ENCODE measurements at places on chromosomes 3 and 15.

DNA sequence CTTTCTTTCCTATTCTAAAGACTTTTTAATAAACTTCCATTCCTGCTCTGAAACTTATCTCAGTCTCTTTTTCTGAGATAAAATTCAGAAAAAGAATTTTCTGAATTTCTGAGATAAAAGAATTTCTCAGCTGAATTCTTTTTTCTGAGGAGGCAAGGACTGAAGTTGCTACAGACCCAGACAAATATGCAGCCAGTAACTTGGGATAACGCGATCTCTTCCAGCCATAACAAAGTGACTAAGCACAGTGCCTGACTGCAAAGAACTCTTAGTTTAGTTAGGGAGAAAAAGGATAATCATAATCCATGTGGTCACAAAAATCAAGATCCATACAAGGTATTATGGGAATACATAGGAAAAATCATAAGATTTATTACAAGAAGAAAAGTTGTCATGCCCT lies 222.0 kb upstream of the GAP43 start:
- DNase-seq: no peak

DNA sequence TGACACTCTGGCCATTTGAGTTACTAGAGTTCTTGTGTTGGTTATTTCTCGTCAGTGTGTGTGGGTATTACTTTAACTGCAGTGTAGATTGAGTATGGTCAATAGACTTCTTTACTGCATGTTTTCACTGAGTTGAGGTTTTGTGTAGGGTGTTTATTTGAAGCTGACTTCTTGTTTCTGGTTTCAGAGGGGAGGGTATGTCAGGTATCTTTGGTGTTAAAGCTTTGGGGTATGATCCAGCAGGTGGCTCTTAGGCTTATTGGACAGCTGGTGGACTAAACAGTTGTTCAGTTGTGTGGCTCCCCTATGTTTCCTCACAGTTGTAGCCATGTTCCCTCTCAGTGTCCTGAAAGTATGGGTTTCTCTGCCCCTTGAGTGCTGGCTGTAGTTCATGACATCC lies 72.0 kb downstream of the AKAP13 start:
- no peak for DNase-seq

DNA sequence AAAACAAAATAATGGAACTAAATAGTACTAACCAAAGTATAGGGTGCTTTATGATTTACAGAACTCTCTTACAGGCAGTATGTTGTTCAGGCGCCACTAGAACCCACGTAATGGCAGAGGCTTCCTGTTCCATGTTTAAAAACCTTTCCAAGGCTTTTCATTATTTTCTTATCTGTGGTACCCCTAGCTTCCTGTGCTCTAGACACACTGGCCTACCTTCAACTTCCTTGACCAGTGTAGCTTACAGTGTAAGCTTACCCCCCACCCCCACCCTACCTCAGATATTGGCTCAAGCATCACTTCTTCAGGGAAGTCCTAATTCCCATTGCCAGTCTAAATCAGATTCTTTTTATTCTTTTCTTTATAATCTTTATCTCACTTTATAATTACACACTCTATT lies 2.9 kb downstream of the NR2C2 start:
- DNase-seq: no peak

GRCh38 chr15:25095179-25095578 lies 140.4 kb downstream of the SNRPN start:
- no peak for DNase-seq

GRCh38 chr15:93312891-93313486 lies 224.0 kb upstream of the RGMA start:
- DNase-seq: no peak

- DNase-seq: no peak
These were observed 164.0 kb upstream of the CFAP20DC start for GRCh38 chr3:59213860-59214259.

DNA sequence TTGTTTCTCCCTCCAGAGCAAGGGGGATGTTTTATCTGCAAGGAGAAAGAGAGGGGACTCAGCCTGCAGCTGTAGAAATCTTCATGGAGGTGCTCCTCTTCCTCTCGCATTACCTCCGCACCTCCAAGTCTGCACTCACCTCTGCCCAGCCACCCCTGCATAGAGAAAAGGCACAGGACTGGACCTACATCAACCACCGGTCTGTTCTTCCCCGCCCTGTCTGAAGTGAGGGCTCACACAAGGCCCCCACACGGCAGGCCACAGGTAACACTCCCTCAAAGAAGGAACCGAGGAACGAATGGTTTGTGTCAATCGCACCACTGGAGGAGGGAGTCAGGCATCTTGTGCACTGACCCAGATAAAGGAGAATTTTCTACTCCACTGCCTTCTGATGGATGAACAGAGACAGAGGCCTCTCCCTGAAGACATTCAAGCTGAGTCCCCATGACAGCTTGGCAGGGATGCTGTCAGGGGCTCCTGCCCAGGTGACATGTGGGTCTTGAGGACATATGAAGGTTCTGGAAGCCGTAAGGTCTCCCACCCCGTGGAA lies 260.3 kb downstream of the XXYLT1 start:
- DNase-seq: no peak

- no peak for DNase-seq
These were observed 648.9 kb upstream of the ALCAM start for GRCh38 chr3:104717828-104718196.

DNA sequence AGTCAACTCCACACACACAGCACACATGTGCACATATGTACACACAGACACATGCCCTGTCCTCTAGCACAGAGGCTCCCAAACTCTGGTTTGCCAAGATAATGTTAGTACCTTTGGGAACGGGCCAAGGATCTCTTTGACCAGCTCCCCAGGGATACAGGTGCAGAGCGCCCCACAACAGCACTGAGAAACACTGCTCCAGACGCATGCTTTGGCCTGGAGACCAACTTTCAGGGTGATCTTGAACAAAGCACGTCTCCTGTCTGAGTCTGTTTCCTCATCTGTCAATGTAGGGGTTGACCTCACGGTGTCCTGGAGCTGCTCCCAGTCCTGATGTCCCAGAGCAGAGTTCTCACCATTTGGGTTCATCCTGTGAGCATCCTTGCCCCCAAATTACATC lies 15.9 kb upstream of the SKOR1 start:
- no peak for DNase-seq

DNA sequence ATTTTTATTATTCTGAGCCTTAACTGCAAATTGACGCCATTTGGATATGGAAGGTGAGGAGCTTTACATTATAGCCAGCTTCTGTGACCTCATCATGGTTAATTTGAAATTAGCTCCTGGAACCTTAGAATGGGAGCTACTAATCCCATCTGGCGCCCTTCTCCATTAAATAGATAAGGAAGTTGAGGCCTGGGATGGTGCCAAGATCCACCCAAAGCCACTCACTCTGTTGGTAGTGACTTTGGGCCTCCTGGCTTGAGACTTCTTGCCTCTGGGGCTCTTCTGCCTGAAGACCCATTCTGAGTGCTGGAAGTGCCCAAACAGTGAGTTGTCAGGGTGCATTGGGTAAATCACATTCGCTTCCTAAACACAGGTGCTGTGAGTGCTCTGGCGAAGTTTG lies 12.0 kb upstream of the HMCES start:
- no peak for DNase-seq

GRCh38 chr3:102398666-102399065 lies 36.1 kb upstream of the ZPLD1 start:
- no peak for DNase-seq

DNA sequence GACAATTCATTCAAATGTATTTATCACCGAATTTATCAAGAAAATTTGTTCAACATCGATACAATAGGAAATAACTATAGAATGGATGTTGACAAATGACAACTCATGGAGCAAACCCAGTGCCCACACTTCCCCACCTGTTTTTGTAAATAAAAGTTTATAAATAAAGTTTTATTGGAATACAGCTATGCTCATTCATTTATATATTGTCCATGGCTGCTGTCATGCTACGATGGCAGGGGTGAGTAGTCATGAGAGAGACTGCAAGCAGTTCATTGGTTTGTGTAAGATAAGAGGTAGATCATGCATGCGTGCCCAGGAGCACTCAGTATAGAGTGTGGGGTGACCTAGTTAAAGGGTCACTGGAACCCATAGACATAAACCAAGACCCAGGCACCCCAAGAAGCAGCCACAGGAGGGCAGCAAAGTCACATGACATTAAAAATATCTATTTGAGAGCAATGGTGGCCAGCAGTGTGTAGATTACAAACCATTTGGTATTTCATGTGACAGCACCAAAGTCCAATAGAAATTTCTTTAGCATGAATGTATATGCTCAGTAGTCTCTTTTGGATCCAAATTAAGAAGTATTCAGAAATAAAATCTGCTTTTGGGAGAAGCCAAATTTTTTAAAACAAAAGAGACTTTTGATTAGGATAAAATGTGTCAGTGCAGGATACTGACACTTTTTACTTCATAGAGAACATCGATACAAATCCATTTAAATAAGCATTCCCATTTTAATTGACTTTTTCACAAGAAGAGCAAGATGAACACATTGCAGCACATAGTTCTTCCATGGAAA lies 794.8 kb downstream of the MCTP2 start:
- DNase-seq: no peak

GRCh38 chr15:67551207-67551743 lies 8.8 kb downstream of the MAP2K5 start:
- no peak for DNase-seq

DNA sequence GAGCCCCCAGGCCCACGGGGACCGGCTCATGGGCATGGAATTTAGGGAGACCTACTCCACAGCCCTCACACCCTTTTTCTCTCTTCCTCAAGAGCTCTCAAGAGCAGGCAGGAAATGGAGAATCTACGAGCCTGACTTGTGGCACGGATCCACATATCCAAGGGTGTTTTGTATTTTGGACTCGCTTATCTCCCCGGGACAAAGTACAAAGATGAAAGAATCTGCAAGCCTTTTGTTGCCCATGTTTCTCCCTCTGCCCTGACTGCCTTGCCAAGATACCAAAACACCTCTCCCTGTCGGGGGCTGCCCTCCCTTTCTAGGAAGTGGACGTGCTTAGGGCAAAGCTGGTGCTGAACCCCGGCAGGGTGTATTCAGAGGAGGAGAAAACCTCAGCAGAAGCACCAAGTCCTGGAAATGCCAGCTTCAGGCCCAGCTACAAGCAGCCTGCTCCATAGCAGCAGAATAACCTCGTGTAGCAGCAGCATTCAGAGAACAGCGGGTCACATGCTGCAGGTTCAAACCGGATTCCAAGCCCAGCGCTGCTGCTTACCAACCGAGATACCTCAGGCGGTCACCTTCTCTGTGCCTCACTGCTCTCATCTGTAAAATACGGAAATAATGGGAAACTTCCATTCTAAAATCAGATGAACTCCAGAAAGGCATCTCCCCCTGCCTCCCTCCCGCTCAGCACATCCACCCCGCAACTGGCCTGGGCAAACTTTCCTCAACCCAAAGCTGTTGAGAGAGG lies 35.2 kb downstream of the DNASE1L3 start:
- DNase-seq: no peak

- no peak for DNase-seq
These were observed 271.6 kb downstream of the CHL1 start for GRCh38 chr3:468172-468571.

GRCh38 chr15:74869372-74869725 lies 3.8 kb downstream of the SCAMP2 start:
- no peak for DNase-seq

- DNase-seq: no peak
These were observed 22.1 kb downstream of the ARHGAP31 start for GRCh38 chr3:119316313-119316670.

- DNase-seq: no peak
These were observed 18.7 kb downstream of the ATP13A3 start for GRCh38 chr3:194468086-194468485.

GRCh38 chr3:172627057-172627809 lies 83.6 kb downstream of the NCEH1 start:
- DNase-seq: no peak

GRCh38 chr3:30181581-30181980 lies 424.8 kb upstream of the TGFBR2 start:
- no peak for DNase-seq

DNA sequence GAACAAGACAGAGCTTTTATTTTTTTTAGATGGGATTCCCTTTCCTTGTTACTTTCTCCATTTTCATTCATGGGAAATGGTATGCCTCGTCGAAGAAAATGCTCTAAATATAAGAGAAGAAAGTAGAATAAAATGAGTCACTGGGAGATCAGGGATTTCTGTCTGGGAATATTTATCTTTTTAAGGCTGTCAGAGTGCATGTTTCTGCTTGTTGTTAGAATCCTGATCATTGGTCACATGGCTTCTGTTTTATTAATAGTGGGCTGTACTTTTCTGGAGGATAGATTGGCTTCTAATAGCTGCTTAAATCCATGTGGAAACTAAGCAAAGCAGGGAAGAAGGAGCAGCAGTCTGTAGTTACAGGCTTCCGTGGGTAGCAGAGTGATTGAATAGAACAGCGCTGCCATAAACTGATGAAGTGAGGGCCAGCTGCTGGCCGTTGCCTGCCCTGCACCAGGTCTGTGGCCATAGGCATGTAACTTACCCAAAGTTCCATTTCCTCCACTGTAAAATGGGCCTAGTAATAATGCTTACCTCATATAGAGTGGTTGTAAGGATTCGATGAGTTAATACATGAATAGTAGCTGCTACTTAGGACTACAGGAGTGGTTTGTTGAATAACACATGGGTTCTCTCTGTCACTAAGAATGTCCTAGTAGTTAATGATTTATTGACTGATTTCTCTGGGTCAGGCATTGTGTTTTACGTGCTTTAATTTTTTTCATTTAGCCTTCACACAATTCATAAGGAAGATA lies 289.9 kb downstream of the SATB1 start:
- no peak for DNase-seq

GRCh38 chr15:74136814-74137536 lies 6.6 kb downstream of the ISLR2 start:
- DNase-seq: no peak

- no peak for DNase-seq
These were observed 115.4 kb downstream of the TCF12 start for GRCh38 chr15:57033715-57034439.

- DNase-seq: no peak
These were observed 512.9 kb downstream of the PYDC2 start for GRCh38 chr3:191973820-191974219.

- DNase-seq: no peak
These were observed 132.7 kb upstream of the TPRG1 start for GRCh38 chr3:189038773-189039745.

DNA sequence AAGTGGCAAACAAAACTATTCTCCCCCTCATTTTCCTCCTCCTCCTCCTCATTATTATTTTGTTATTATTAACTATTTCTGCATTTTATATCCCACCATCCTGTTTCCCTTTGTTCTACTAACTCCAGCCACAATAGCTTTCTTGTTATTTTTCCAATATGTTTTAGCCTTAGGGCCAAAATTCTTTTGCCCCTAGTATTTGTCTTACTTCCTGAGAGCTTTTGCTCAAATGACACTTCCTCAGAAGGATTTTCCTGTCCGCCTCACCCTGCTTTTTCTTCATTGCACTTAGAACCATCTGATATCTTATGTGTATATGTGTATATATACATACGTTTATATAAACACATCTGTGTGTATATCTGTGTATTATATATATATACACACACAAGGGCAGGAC lies 32.7 kb upstream of the NUDT16 start:
- no peak for DNase-seq

GRCh38 chr3:129051871-129052340 lies 8.7 kb upstream of the GP9 start:
- no peak for DNase-seq

Measured in CD4-positive, alpha-beta T cell treated with Interleukin-17A for 1 hour (primary cell).